Activated naive CD4-positive, alpha-beta T cell treated with anti-CD3 and anti-CD28 coated beads for 36 hours (primary cell): ENCODE measurements at places on chromosomes 7 and 10. TPM values are rescaled to one million over a fixed set of nuclear protein-coding genes. Genes with fewer than 3 reads are reported as not detected.

TMEM225B gene
- 0.98 TPM for total RNA-seq

SLC18A3 gene
- total RNA-seq = not detected

AVPI1 gene
- total RNA-seq = 1.9 TPM

VAX1 gene
- total RNA-seq = not detected

EBLN1 gene
- total RNA-seq = not detected
